ENCODE measurements at places on chromosomes 2 and 18.

GRCh38 chr2:28960401-28960800, 20.7 kb upstream of the TOGARAM2 start:
- no peak for DNase-seq

- peak; percentile 80 for DNase-seq
Observed at GRCh38 chr18:3660739-3661515, 211.0 kb downstream of the TGIF1 start.

- no peak for DNase-seq
Observed at GRCh38 chr2:151484100-151484499, 74.4 kb downstream of the RIF1 start.

DNA sequence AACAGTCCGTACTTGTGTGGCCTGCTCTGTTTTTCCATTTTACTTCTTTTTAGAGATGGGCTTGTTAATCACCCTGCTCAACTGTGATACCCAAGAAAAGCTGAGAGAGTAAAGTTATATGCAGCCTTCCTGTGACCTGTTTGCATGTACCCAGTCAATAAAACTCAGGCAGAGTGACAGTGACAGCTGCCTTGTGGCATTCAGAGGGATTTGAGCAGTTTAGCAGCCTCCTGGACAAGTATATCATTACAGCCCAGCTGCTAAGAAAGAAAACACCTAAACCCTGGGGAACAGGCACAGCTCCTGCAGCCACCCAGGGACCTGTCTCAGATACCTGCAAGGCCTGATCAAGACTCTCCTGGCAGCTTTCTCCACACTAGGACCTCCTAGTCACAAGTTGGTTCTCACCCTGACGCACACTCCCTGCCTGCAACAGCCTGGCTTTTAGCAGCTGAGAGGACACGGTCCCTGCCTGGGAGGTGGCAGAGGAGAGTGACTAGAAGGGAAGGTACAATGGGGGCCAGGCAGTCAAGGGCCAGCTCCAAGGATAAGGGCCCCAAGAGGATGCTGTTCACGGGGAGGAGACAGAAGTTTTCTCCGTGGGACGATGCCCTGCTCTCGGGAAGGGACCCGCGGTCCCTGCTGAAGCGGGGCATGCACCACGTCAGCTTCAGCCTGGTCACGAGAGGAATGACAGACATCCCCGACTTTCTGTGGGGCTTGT, at the start of gene LRRC30:
Gene LRRC30, plus strand, starts transcription at position 464 of the 724 bp plus-strand sequence. Its CDS starts 50 bp downstream, at position 514.
- no peak for DNase-seq

DNA sequence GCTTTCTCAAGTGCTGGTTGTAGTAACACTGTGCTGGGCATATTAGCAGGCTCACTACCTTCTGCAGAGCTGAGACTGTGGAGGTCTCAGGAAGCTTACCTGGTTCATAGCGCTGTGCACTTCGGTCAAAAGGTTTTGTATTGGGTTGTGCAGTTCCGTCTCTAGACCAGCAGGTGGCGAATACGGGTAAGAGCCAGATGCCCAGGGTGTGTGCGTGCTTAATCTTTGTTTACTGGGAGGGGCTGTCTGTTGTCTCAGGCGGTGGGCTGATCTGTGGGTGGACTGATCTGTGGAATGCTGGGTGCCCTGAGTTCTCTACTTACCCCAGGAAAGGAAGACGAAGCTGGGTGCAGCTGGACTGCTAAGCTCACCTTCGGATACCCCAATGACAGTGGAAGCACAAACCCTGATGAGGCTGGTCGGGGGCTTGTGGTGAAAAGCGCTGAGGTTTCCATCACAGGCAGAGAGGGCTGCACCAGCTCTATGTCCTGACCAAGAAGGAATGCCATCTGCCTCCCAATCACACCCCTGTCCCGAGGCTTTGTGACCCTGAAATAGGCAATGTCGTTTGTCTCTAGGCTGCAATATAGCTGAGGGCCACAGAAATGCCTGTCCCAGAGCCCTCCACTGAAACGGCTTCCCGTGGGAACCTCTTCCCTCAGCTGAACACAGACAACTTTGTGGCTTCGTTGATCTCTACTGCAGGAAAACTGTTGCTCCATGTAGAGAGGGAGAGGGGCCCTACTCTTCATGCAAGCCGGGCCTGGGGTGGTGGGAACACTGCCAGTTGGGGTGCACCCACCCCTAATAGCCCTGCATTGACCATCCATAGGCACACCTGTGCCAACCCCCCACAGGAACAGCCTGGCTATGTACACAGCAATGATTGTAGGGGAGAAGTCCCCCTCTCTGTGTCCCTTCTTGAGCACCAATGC, 45.9 kb upstream of the FAM117B start:
- peak; percentile 93 for DNase-seq

All from hematopoietic multipotent progenitor cell treated with erythropoietin and hydrocortisone succinate and interleukin-3 and kit ligand, for 6 days (in vitro differentiated cells).